Metanephros (tissue), 2 donors: ENCODE measurements at places on chromosomes 1 and 21. TPM values are rescaled to one million over a fixed set of nuclear protein-coding genes. Genes with fewer than 3 reads are reported as not detected.

PGLYRP3 gene
- total RNA-seq = not detected

EPHA2 gene
- total RNA-seq = 32.3 TPM

GBP5 gene
- 0.53 TPM for total RNA-seq

TOMM40L gene
- 13.1 TPM for total RNA-seq

GPR25 gene
- total RNA-seq = not detected

FBLIM1 gene
- total RNA-seq = 91.0 TPM

DISC1 gene
- total RNA-seq = 22.4 TPM

GBP3 gene
- 13.6 TPM for total RNA-seq
